ENCODE measurements at places on chromosomes 13 and 19.

DNA sequence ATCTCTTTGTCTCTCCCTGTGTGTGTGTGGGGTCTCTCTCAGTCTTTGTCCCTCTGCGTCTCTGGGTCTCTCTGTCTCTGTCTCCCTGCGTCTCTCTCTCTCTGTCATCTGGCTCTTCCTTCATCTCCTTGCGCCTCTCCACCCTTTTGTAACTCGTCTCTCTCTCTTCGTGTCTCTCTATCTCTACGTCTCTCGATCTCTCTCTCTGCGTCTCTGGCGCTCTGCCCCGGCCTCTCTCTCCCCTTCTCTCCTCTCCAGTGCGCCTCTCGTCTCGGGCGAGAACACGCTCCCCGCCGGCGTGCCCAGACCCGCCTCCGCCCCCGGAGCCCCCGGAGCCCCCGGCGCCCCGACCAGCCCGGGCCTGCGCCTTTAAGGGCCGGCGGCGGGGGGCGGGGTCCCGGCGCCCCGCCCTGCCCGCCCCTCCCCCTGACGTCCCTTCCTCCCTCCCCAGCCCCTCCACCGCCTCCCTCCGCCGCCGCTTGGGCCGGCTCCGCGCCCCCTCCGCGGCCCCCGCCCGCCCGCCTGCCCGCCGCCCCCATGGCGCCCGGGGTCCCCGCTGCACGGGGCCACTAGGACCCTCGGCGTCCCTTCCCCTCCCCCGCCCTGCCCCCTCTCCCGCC lies at the start of gene MARK4:
Gene MARK4, plus strand, starts transcription at position 440 of the 620 bp plus-strand sequence. CDS start 318 bp downstream, outside the sequence.
- DNase-seq, result peak; percentile 66

DNA sequence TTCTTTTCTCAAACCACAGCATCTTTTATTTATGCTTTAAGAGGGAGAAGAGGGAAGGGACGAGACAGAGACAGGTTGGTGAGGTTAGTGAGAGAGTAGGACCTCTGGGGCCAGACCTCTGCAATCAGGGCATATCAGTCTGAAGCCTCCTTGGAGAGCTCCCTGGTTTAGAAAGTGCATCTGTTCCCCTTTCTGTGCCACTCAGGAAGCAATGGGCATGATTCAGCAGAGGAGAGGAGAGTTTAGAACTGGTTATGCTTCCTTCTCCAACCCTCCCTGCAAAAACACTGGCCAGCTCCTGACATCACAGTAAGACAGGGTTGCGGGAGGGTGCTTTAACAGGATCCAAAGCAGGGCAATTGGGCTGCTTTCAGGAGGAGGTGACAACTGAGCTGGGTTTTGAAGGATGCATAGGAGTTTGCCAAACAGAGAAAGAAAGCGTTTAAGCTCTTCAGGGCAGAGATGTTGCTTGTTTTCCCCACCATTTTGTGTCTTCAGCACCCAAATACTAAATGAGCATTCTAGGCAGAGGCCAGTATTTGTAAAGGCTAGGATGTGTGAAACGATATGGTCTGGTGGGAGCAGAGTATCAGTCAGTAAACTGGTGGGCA lies 33.1 kb downstream of the CERS4 start:
- no peak for DNase-seq

GRCh38 chr13:108747843-108748242 lies 118.4 kb downstream of the MYO16 start:
- DNase-seq, result no peak

- DNase-seq, result no peak
Measured at GRCh38 chr19:46812977-46813838, 24.8 kb upstream of the SLC1A5 start.

- DNase-seq, result no peak
Measured at GRCh38 chr13:100872761-100873160, 198.2 kb upstream of the TMTC4 start.

GRCh38 chr19:1017115-1017905 lies 3.6 kb downstream of the TMEM259 start:
- no peak for DNase-seq

- DNase-seq, result no peak
Measured at GRCh38 chr19:33906578-33907335, 110.1 kb downstream of the KCTD15 start.

GRCh38 chr13:20969182-20969581 lies 66.6 kb upstream of the XPO4 start:
- no peak for DNase-seq

DNA sequence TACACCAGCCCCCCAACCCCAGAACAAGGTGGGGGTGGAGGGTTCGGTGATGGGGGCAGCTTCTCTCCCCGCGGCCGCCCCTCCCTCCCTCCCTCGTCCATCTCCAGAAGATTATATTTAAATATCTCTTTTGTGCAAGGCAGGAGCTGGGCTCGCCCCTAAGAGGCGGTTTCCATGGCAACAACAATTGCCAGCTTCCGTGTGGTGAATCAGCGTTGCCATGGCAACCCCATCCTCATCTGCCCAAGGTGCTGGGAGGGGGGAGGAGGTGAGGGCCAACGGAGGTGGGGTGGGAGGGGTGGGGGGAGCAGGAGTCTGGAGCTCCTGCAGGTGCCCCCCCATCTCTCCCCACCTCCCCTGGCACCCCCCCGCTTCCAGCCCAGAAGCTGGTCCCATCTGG lies 46.4 kb downstream of the CELF5 start:
- peak; percentile 58 for DNase-seq

- DNase-seq, result no peak
Measured at GRCh38 chr19:31146015-31146414, 203.2 kb downstream of the TSHZ3 start.

DNA sequence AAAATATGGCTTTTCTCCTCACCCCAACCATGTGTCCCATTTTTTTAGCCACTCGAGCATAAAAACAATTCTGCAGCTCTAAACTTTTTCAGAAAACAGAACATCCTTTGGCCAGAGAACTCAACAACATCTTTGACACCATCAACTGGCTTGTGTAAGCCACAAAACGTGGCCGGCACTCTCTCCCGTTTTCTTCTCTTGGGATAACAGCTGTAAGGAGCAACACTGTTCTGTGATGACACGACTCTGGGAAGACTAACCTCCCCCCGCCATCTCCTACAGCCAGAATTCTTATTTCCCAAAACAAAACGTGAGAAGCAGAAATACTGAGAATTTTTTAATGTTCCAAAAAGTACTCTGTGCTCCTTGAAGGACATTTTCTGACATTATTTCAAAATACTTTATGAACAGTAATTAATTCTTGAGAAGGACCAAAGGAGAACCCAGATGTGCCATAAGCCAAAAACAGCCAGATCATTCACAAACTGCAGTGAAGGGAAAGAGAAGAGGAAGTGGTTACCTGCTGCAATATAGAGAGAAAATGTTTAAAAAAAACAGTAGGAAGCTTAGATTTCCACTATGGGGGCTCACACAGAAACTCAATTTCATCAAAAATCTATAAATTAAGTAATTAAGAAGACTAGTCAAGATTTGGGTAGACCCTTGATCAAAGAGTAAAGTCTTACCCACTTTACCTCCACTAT lies 25.8 kb downstream of the COL4A1 start:
- DNase-seq, result no peak

- DNase-seq, result peak; percentile 34
Measured at GRCh38 chr19:6424195-6424938, at the start of gene KHSRP. KHSRP (minus strand) TSS chr19:6424811; CDS start chr19:6424701, 110 bp downstream.

DNA sequence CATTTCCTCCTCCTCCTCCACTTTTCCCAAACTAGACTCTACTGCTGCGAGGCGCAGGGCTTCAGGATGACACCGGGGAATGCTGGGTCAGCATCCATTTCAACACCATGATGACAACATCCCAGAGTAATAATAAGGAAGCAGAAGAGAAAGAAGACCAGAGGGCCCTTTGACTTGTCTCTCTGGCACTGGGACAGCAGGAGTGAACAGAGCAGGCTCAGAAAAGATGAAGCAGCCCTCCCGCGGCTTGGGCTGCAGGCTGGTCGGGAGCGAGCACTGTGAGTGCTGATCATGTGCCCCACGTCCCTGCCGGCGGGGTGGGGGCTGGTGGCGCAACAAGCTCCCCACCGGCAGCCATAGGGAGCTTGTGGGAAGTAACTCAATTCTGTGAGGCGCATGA lies 30.5 kb downstream of the RANBP3 start:
- no peak for DNase-seq

GRCh38 chr13:42071672-42072419 lies 23.4 kb downstream of the DGKH start:
- DNase-seq, result no peak

GRCh38 chr19:45117167-45117594 lies 24.2 kb downstream of the PPP1R37 start:
- peak; percentile 85 for DNase-seq

DNA sequence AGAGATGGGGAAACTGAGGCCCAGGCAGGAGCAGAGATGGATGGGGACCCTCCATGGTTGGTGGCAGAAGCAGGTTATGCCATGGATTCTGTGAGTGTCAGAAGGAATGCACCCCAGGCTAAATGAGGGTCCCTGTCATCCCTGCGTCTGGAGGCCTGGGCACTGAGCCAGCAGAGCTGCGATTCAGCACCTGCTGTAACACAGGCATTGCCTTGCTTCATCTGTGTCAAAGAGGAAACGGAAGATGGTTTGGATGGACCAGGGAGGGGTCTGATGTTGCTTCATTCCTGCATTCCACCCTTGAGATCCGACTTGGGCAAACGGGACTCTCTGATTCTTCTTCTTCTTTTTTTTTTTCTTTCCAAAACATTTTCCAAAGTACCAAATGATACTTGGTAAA lies 1.2 kb downstream of the C5AR1 start:
- DNase-seq, result no peak

DNA sequence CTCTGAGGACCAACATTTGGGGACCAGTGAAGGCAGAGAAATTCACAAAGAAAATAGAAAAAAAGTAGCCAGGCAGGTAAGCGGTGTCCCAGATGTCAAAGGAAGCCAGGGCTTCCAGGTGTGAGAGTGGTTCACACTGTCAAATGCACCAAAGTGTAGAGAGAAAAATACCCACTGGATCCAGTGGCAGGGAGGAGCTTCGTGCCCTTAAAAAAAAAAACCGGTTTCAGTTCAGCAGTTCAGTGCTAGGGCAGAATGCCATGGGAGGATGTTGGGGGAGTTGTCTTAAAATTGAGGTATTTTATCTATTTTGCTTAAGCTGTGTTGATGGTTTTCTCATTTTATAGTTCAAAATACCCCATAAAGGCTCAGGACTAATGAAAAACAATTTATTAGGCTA lies 47.8 kb upstream of the C1QTNF9 start:
- DNase-seq, result peak; percentile 43

DNA sequence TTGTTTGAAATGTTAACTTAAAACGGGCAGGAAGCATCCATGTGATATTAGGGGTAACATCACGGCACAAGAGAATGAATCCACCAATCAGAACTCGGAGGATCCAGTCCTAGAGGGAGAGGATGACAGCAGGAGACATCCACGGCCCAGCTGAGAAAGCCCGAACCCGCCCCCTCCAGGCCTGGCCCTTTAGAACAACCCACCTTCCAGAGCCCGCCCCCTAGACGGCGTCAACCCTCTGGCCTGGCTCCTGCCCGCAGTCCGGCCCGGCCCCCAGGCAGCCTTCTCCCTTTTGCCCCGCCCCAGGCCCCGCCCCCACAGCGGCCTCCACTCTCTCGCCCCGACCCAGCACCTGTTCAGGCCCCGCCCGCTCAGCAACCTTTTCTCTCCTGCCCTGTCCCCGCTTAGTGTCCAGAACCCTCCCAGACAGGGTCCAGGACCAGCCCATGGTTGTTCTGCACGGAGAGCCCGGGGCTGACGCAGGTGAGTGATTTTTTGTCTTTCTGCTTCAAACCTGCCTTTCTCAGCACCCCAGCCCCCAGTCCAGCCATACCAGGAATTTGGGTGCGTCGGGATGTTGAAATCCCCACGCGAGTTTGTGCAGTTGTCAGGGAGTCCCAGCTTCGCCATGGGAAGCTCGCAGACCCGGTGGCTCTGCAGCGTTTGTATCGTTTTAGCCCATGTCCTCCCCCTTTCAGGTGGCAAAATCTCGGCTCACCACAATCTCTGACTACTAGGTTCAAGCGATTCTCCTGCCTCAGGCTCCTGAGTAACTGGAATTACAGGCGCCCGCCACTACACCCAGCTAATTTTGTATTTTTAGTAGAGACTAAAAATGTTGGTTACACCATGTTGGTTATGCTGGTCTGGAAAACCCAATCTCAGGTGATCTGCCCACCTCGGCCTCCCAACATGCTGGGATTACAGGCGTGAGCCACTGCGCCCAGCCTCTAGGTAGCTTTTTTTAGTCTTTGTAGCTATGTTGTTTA lies 16.1 kb downstream of the ZNF816 start:
- no peak for DNase-seq

GRCh38 chr13:52036037-52036436 lies 11.5 kb downstream of the UTP14C start:
- DNase-seq, result no peak

GRCh38 chr19:32866061-32866460 lies 3.5 kb downstream of the SLC7A9 start:
- DNase-seq, result no peak

Data from activated CD4-positive, alpha-beta memory T cell treated with anti-CD3 and anti-CD28 coated beads for 36 hours (primary cell).